ENCODE measurements at places on chromosomes 6 and 20. TPM values are rescaled to one million over a fixed set of nuclear protein-coding genes. Genes with fewer than 3 reads are reported as not detected.

Gene GSTA1
- 1.9 TPM for total RNA-seq

Gene FAM184A
- total RNA-seq: 15.4 TPM

Gene NMBR
- total RNA-seq: not detected

Gene NKAIN4
- total RNA-seq: not detected

Gene ZFP57
- total RNA-seq: not detected

Gene OVOL2
- 6.7 TPM for total RNA-seq

Gene HSPA1L
- 2.0 TPM for total RNA-seq

Gene HSPA12B
- 33.7 TPM for total RNA-seq

Gene C6orf132
- 11.5 TPM for total RNA-seq

Gene NINL
- 13.2 TPM for total RNA-seq

Gene DPPA5
- total RNA-seq: not detected

Gene TTK
- 0.55 TPM for total RNA-seq

Gene C6orf58
- not detected for total RNA-seq

Gene NCR2
- total RNA-seq: not detected

Gene TSHZ2
- 5.2 TPM for total RNA-seq

Gene VSX1
- not detected for total RNA-seq

Gene VSTM2L
- total RNA-seq: 12.9 TPM

Gene HLA-DQB1
- total RNA-seq: 94.9 TPM

Gene DDX43
- 2.5 TPM for total RNA-seq

Gene ZC2HC1B
- total RNA-seq: not detected

Gene COL9A3
- 1.1 TPM for total RNA-seq

Gene C20orf202
- total RNA-seq: 0.64 TPM

Gene LTB
- total RNA-seq: 6.2 TPM

Gene RBM39
- total RNA-seq: 298 TPM

Gene CASS4
- 40.2 TPM for total RNA-seq

Gene IGF2R
- 144 TPM for total RNA-seq

Gene RCAN2
- 11.7 TPM for total RNA-seq

Gene HLA-DPB1
- 385 TPM for total RNA-seq

Gene OTOR
- not detected for total RNA-seq

Gene APOBEC2
- total RNA-seq: not detected

Gene BMP2
- total RNA-seq: 22.7 TPM

Gene RNF39
- 2.4 TPM for total RNA-seq

Gene PXT1
- total RNA-seq: not detected

Gene SLC22A23
- total RNA-seq: 19.2 TPM

Gene C2
- total RNA-seq: 282 TPM

Gene BTNL2
- total RNA-seq: not detected

Gene SMOC2
- 33.1 TPM for total RNA-seq

Gene LY6G5C
- 3.4 TPM for total RNA-seq
